D341Med (cell line): ENCODE measurements at places on chromosomes 7 and 10.
A peak's percentile ranks its signal among the peaks of the same experiment; 100 is the strongest.

DNA sequence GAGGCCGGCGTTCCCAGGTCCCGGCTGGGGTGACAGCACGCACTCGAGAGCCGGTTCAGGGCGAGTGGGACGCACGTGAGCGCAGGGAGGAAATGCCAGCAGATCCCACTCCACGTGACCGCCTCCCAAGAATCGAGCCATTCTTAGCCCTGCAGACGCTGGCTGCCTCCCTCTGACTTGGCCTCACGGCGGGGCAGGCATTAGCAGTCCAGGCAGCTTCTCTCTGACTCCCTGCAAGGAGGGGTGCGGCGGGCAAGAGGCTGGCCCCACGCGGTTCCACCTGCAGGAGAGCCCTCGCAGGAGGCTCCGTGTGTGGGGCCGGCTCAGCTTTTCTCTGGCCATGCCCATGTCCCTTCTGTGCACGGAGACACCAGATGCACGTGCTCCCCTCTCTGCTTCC lies 10.1 kb downstream of the GPR146 start:
- DNase-seq, result no peak

DNA sequence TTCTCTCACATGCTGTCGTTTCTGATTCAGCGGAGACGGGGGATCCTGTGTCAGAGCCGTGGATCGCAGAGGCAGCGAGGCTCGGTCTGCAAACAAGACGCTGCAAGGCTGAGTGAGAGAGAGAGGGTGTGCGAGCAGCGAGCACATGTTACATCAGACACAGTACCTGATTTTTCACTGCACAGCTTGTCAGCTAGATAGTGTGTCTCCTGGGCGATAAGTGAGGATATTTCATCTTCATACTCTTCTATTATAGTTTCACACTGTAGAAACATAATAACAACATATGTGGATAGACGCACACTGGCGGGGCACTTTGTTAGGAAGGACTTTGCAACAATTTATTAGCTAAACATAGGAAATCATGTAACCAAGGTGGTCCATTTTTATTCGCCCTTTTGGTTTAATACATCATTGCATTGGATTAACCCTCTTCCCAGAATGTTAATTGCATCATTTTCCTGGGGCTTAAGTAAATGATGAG lies 39.5 kb downstream of the CNPY1 start:
- no peak for DNase-seq

GRCh38 chr10:126674741-126675515 lies 4.4 kb upstream of the C10orf90 start:
- no peak for DNase-seq

GRCh38 chr10:60384708-60385398 lies 4.8 kb downstream of the ANK3 start:
- no peak for DNase-seq

- DNase-seq, result no peak
Observed at GRCh38 chr7:129266181-129266580, 41.4 kb downstream of the AHCYL2 start.

DNA sequence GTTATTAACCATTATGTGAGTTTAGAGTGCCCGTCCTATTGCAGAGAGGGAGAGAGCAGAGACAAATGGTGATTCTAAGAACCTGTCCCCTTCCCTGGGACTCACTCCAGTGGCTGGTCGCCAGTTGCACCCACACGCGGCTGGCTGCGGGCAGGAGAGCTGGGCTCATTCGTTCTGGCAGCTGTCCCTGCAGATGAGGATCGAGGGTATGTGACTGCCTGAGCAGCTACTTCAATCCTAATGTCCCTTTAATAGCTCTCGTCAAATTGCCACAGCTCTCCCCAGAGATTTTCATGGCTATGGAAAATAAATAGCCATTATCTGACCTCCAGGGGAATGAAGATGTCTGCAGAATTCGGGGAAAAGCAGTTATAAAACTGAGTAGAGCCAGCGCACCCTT lies 41.6 kb downstream of the RBM28 start:
- DNase-seq, result no peak

GRCh38 chr10:43260117-43260761 lies 6.6 kb downstream of the RASGEF1A start:
- peak; percentile 22 for DNase-seq

DNA sequence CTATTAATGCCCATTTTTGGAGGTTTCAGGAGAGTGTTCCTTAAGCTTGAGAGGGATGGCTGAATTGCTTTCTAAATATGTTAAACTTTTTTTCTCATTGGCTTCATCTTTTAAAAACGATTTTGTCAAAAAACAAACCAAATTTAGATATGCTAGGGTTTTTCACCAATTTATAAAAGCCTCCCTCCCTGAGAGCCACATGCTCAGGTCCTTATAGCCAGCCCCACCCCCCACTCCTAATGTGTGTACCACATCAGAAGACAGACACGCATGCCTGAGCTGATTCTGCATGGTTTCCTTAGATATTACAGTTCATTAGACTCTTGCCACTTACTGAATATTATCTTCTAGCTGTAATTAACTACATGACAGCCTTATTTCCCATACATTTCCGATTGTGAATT lies 2.0 kb downstream of the CUL1 start:
- DNase-seq, result no peak

DNA sequence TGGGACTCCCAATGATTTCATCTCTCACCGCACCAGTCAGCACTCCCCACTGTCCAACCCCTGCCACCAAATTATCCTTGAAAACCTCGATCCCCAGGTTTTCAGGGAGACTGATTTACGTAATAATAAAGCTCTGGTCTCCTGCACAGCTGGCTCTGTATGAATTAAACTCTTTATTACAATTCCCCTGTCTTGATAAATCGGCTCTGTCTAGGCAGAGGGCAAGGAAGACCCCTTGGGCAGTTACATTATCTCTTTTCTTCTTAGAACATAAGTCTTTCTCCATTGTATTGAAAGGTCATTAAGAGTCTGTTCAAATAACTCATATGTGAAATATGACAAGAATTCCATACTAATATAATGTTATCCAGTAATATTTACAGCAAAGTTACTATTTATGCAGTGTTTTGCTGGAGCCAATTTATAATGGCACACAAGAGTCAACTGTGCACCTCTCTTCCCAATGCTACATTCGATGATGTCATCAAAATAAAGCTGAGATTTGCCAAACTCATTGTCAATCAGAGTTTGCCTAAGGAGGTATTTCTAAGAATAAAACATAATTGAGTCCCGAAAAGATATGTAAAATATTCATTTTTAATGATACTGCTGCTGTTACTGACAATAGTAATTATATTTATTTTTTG lies 1297.2 kb upstream of the LRRTM3 start:
- DNase-seq, result no peak

DNA sequence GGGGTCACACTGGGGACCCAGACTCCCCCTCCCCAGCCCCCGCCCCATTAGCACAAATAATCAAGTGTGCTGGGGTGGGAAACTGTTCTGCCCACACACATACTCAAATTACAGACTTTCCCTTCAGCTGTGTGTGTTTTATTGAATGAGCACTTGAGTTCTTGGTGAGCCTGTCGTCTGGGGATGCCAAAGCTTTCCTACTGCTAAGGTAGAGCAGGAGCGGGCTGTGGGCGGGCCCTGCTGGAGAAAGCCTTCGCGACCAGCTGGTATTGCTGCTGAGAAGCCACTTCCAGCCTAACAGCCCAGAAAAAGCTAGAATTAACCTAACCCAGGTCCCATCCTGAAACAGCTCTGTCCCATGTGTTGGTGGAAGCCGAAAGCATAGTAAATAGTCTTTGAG lies 87.0 kb upstream of the KMT2E start:
- DNase-seq, result no peak

DNA sequence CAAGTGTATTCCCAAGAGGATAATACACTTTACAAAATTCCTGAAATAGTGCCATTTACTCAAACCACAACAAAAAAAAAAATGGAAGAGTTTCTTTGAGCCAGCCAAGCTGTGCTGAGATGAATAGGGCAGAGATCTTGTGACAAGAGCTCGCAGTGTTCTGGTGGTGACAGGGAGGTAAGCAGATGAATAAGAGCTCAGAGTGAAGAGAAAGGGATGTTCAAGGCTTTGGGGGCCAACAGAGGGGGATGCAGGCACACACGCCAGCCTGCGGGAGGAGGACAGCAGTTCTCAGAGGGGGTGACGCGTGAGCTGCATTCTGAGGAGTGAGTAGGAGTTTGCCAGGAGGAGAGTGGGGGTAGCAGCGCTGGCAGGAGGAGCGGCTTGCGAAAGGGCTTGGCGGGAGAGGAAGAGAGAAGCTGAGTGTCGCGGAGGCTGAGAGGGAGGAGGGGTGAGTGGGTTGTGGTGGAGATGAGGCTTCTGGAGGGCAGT lies 194.4 kb upstream of the IMMP2L start:
- no peak for DNase-seq

- DNase-seq, result no peak
Observed at GRCh38 chr10:25159591-25159990, 15.2 kb upstream of the GPR158 start.

GRCh38 chr10:72272689-72273409 lies 875 bp upstream of the DDIT4 start:
- peak; percentile 72 for DNase-seq

GRCh38 chr7:100477871-100478267 lies 1.1 kb downstream of the TSC22D4 start:
- DNase-seq, result peak; percentile 41

DNA sequence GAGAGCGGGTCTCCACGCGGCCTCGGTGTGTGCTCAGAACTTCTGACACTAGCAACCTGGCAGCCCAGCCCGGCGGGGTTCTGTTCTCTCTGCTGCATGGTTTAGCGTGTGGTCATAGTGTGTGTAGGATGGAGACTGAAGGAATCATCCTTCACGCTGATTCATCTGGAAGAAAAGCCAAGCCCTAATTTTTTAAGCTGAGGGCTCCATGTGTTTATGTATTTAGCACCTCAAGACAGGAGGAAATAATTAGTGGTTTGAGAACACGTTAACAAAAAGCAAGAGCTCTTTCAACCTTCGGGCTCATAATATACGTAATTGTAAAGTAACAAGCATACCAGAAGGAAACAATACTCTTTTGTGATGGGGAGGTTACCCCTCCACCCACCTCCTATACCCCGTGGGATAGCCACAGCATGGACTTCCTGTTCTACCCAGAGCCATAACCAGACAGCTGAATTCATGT lies 504.6 kb upstream of the MKI67 start:
- DNase-seq, result no peak

- no peak for DNase-seq
Observed at GRCh38 chr7:79064187-79064823, 389.2 kb downstream of the MAGI2 start.

GRCh38 chr10:57696641-57697040 lies 571.1 kb downstream of the IPMK start:
- no peak for DNase-seq

DNA sequence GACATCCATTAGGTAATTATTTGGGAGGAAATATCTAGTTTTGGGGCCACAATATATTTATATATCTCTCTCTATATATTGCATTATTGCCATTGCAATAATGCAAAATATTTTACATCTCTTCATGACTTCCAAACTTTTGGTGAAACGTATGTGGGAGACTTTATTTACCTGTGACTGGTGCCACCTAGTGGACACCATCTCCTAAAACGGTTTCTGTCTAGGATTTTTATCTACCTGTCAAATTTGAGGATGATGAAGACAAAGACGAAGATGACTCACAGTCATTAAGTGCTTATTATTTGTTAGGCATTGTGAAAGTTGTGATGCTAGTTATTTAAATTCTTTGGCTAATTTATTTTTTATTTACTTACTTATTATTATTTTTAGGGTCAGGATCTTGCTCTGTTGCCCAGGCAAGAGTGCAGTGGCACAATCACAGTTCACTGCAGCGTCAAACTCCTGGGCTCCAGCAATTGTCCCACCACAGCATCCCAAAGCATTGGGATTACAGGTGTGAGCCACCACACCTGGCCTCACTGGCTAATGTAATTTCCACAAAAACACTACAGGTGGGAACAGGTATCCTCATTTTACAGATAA lies 18.7 kb upstream of the CBLL1 start:
- peak; percentile 46 for DNase-seq

DNA sequence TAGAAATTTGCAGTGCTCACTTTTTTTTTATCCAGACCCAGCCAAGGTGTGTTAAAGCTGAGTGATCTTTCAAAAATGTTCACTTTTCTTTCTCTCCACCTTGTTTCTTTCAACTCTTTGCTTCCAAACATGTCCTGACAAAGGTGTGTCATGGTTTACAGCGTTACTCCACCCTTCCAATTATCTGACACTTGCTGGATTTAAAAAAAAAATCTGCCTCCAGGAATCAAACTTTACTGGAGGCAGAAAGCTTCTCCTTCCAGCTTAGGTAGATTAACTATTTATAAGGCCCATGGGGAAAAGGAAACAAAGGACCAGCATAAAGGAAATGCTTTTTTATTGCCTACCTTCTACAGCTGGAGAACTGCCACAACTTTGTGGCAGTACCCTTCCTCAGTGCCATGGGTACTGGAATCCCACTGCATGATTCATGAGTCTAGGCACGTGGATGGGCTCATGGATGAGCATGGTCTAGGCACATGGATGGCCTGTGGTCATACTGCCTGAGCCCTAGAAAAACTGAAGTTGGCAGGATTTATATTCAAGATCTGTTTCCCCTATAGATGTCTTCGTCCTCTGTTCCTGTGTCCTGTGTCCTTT lies at the start of gene COL17A1:
Gene COL17A1 (minus strand): TSS at position 80 of the 600 bp plus-strand sequence. CDS start 5,207 bp downstream, outside the sequence.
- no peak for DNase-seq

- no peak for DNase-seq
Observed at GRCh38 chr10:105769248-105770184, 1128.4 kb downstream of the SORCS3 start.

DNA sequence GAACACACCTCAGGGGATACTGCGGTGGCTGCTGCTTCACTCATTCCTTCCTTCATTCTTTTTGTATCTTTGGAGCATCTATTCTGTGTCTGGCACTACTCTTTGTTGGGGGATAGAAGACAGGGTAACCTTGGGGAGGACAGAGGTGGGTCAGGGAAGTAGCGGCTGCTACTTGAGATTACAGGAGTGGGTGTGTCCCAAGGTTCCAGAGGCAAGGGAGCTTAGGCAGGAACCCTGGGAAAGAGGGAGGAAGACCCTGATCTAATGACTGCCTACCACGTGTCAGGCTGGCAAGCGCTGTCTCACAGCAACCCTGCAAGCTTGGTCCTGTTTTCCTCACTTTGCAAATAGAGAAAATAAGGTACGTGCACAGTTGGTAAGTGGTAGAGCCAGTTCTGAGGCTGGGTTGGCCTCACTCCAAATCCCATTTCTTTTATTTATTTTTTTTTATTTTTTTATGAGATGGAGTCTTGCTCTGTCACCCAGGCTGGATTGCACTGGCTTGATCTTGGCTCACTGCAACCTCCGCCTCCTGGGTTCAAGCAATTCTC lies 985.9 kb upstream of the ZNF722 start:
- no peak for DNase-seq

DNA sequence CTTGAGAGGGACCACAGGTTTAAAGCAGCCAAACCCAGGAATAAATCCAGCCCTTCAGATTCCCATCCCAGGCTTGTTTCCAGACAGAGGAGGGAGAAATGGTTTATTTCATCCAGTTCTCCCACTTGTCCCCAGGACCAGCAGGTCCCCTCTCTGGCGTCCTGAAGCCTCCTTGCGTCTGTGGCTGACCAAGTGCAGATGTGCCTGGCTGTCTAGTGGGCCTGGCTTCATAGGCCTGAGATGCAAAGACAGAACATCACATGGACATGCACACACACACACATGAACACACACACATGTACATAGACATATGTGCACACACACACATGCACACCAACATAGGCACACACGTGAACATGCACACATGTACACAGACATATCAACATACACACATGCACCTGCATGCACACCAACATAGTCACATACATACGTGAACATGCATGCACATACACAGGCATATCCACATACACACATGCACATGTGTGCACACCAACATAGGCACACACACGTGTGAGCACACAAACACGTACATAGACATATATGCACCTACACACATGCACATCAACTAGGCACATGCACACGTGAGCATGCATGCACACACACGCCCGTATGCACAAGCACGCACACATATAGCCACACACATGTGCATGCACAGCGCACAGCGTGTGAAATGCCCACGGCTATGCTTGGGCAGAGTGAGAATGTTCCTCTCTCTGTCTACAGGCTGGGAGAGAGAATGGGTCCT lies 10.7 kb downstream of the FOXL3 start:
- peak; percentile 12 for DNase-seq
